ENCODE measurements at places on chromosomes 12 and 14.

DNA sequence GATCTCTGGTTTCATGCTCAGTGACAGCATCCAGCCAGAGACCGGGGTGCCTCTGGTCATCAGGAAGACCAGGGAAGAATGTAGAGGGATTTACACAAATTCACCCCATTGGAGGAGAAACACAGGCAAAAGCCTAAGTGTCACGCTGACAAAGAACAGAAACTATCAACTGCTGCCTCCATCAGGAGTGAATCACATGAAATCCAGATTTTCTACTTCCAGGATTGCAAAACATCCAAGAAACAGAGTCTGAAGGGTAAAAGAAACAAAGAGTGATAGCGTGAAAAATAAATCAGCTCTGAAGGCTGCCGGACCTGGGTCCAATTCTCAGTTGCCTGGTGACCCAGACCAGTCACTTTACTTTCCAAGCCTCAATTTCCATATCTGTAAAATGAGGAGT is 136.1 kb upstream of the MAP1LC3B2 start:
- DNase-seq: no peak

DNA sequence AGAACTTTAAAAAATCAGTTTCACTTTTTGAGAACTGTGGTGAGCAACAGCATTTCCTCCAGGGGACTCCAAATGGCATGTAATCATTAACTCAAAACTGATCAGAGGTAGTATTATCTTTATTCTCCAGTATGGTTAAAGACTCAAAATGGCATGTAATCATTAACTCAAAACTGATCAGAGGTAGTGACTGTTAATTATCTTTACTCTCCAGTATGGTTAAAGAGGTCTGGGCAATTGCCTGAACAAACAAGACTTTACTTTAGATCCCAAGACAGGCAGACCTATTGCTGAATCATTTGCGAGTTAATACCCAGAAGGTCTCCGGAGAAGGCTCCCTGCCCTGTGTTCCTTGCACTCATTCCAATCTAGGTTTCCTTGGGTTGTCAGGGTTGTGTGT is 6.6 kb upstream of the ACADS start:
- DNase-seq: no peak

GRCh38 chr14:77076113-77076631 is 21.9 kb upstream of the CIPC start:
- DNase-seq: no peak

DNA sequence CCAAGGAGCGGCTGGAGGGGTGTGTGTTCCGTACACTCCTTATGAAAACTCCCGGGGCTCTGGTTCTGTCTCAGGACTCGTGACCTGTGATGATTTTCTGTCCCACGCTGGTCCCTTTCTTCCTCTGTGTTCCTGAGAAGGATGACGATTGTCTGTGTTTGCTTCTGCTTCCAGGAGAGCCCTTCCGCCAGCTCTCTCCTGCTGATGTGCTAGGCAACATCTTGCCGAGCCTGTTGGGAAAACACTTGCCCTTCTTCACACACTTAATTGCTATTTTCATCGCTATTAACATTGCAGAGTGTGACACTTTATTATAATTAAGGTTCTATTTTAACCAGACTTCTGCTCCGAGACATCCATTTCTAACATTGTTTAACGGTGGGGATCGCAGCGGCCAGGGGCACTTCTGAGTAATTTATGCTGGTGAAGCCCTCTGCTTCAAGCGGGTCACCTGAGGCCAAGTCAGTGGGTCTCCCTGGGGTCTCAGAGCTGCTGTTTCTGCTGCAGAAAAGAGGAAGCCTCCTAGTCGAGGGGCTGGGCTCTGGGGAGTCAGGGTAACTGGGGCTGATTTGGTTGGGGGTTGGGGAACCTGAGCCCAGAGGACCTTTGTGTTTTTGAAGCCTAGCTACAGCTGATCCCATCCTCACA is 88.6 kb downstream of the PRMT8 start:
- no peak for DNase-seq

DNA sequence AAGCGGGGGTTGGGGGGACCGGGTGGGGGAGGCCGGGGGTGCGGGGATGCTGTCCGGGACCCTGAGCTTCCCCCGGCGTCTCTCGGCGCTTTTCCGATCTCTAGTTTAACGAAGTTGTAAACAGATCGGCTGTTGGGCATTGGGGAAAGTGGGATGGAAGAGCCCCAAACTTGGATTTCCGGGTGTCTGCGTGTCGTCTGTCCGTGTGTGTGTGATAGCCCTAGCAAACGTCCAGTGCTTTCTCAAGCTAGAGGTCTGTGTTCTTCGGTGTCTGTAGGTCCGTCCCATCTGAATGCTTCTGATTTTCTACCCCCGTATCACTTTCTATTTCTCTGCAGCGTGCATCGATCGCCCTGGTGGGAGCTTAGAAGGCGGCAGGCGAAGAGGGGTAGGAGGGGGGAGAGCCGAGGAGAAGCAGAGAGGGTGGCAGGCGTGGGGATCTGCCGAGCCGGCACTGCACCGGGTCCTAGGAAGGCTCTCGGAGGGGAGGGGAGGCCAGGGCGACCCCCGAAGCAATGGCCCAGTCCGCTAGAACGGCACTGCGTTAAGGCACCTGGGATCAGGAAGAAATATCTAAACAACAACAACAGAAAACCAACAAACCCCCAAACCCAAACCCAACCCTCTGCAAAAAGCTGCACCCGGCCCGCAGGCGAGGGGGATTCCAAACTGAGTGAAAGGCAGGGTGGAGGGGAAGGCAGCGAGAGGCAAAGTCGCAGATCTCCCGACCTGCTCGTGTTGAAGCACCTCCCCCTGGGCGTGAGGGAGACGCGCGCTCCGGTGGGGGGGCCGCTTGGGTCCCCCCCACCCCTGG is 1.0 kb downstream of the KCNA1 start:
- DNase-seq: no peak

GRCh38 chr12:126212824-126213223 is 1147.6 kb downstream of the AACS start:
- no peak for DNase-seq

DNA sequence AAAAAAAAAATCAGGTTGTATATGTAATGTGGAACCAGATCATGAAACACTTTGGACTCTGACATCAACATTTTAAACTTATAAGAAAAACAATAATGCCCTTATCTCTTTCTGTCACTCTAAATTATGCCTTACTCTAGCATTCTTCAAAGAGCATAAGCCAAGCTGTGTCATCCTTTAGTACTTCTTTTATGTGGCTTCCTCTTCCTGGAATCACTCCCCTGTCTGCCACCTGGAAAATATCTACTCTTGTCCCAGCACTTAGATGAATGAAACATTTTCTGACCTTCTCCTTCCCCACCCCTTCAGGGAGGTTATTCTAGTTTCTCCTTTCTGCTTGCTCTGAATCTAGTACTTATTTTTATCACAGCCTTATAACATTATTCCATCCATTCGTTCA is 101.2 kb downstream of the CNTN1 start:
- DNase-seq: no peak

DNA sequence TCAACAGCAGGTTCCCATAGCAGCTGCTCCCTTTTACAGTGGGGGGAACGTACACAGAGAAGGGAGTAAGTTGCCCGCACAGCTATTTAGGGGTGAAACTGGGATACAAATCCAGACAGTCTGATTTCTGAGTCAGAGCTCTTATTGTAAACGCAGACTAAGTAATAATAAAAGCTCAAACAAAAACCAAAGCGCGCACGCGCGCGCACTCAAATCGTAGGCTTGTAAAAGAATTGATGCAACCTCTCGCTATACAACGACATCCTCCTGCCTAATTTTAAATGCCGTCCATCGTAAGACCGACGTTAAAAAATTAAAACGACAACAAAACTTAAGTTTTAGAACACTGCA is 747 bp upstream of the DACT1 start:
- DNase-seq: no peak

DNA sequence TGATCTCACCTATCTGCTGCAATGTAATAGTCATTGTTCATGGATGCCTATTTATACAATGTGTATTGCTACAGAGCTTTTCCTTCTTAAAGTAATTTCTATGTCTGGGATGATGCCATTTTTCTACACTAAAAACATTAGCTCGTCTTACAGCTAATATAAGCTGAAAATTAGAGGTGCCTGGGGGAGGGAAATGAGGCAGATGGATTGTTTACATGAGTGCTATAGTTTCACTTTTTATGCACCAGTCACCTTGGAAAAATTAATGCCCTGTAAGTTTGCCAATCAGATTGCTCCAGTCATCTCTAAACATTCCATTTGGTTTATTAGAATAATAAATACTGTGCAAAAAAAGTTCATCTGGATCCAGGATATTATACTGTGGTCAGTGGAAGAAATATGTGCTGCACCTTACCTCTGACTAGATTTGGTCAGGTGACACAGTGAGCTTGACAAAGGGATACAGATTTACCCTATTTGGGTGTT is 436.2 kb downstream of the RAD51B start:
- no peak for DNase-seq

GRCh38 chr12:5003025-5003666 is 40.5 kb upstream of the KCNA5 start:
- peak; percentile 5 for DNase-seq

GRCh38 chr14:70416725-70417349 is at the start of gene SYNJ2BP:
Gene SYNJ2BP (minus strand): TSS chr14:70417090. CDS start chr14:70416963, 127 bp downstream.
- DNase-seq: peak; percentile 9

GRCh38 chr14:63388766-63389431 is 70.2 kb upstream of the GPHB5 start:
- DNase-seq: peak; percentile 24

GRCh38 chr12:48924617-48925303 is 532 bp downstream of the FKBP11 start:
- peak; percentile 57 for DNase-seq

DNA sequence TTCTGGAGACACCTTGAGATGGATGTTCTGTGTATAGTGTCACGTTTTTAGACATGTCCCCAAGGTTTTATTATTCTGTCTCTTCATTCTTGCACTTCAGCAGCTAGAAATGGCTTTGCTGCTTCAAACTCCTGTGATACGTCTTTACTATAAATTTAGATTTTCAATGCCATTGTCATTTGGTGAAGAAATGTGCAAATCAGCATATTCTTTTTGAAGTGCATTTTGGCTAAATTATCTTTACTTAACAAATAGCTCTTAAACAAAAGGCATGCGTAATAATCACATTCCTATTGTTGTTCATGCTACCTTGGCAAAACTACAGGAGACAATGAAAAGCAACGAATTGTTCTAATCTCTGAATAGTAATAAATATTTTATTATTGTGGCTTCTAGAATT is 502.9 kb upstream of the SYT1 start:
- DNase-seq: no peak

- DNase-seq: no peak
These were observed 47.2 kb downstream of the SPPL3 start for GRCh38 chr12:120856980-120857379.

DNA sequence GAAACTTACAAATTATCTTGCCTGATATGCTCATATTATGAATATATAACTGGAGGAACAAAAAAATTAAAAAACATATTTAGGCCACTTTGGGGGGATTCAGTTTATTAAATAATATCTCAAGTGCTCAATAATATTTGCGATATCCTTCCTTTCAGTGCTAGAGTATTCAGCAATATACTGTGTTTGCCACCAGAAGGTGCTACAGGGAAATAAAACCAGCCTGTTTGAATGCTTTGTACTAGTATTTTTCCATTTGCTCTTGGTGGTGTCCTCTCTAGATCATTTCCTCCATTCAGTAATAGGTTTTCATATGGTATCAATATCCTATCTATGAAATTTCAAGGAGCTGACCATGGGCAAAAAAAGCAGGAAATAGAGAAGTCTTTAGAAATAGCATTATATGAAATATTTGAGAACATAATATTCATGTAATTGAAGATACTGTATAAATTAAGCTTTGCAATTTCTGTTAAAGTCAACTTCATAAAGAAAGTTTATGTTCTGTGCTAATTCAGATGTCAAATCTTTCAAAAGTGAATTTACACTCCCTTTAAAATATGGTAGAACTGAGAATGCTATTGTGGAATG is 106.2 kb upstream of the NAV3 start:
- DNase-seq: no peak

- DNase-seq: no peak
These were observed 17.8 kb upstream of the CD9 start for GRCh38 chr12:6182279-6182898.

- no peak for DNase-seq
These were observed 94.4 kb downstream of the CRACR2A start for GRCh38 chr12:3658327-3659163.
